NCI-H2081 treated with DMSO at 0.1 percent for 48 hours (cell line): ENCODE measurements at places on chromosomes 5 and 9.

- DNase-seq, result no peak
Measured at GRCh38 chr5:73906277-73906676, 280.3 kb downstream of the ARHGEF28 start.

GRCh38 chr9:94905606-94906005 is 179.1 kb downstream of the AOPEP start:
- no peak for DNase-seq

- DNase-seq, result no peak
Measured at GRCh38 chr5:80998590-80998979, 38.4 kb downstream of the RASGRF2 start.

- DNase-seq, result no peak
Measured at GRCh38 chr9:36770025-36770424, 197.3 kb downstream of the MELK start.

DNA sequence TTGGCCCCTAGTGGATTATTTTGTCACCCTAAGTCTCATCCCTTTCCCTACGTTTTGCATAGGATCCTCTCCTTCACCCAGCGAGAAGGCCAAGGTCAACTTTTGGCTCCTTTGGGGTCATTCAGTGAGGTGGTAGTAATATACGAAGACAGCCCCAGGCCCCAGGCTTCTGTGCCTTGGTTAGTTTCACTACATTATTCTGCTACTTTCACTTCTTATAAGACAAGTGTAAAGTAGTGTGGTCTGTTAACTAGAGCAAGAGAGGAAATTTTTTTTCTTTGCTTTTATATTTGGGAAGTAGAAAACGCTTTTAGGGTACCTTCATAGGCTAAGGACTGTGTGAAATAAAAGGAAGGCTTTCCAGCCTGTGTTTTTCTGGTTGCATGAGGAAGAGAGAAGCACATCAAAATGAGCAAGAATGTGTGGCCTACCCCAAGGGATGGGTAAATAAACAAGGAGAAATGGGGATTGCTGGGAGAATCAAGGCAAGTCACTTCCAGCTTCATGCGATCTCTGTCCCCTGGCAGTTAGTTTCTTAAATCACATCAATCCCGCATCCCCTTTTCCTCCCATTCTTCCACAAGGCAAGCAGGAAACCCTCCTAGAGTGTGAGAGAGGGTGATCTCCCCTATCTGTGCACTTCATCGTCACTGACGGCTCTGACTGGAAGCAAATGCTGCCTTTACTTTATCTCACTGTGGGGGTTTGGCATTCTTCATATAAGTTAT is 677.0 kb upstream of the WWC1 start:
- no peak for DNase-seq

GRCh38 chr9:121269642-121270254 is 1.8 kb downstream of the GSN start:
- DNase-seq, result no peak

GRCh38 chr9:87149799-87150198 is 202.5 kb upstream of the GAS1 start:
- no peak for DNase-seq

DNA sequence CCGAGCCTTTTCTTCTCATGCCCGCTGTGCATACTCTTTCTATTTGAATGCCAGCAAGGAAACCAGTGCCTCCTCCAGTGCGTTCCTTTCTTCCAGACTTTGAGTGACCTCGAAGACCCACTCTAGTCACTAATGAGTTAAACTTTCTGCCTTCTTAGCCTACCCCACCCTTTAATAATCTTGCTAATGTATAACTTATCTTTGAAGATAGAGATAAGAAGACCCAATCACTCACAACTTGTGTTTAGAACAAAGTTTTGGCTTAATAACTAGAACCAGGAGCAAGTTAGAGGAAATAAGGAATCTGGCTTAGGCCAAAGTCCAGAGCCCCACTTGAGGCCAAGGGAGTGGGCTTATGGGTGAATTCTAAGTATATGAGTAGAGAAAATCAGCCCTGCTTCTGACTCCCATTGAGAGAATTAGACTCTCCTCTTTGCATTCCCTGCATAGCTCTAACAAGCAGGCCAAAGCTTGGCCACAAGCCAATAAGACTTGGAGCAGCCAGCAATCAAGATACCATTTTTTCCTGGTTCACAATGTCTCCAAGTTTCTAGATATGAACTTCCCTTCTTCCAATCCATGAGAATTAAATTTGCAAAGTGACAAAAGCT is 181.5 kb upstream of the PIK3R1 start:
- DNase-seq, result no peak

- DNase-seq, result no peak
Measured at GRCh38 chr5:67720162-67720772, 495.3 kb upstream of the PIK3R1 start.

GRCh38 chr5:78920604-78921003 is 64.5 kb downstream of the ARSB start:
- no peak for DNase-seq

- DNase-seq, result no peak
Measured at GRCh38 chr5:859391-859790, 8.6 kb upstream of the ZDHHC11 start.
